Amygdala (tissue), 56 donors: ENCODE measurements at places on chromosomes 5 and 9.

DNA sequence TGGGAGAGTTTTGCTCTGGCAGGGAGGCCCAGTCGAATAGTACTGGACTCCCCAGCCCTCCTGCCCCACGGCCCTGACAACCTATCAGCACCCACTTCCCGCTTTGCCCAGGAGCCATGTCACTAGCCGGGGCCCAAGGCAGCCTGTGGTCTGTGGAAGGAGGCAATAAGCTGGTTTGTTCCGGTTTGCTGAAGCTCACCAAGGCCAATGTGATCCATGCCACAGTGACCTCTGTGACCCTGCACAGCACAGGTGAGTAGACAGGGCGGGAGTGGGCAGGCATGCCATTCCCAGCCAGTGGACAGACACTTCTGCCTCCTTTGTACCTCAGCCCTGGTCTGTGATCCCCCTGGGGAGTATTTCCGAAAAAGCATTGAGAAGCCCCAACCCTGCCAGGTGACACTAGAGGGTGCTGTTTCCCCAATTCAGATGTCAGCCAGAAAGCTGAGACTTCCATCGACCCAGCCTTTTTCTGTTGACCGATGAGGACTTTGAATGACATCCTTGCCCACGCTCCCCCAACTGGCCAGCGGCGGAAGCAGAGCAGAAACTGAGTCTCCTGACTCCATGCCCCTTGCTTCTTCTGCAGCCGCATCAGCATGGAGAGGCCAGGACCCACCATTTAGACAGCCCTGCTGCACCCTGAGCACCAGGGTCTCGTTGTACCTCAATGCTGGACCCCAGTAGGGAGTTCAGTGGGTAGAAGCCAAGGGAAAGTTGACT, 9.6 kb downstream of the PCYOX1L start:
- DNase-seq: no peak

DNA sequence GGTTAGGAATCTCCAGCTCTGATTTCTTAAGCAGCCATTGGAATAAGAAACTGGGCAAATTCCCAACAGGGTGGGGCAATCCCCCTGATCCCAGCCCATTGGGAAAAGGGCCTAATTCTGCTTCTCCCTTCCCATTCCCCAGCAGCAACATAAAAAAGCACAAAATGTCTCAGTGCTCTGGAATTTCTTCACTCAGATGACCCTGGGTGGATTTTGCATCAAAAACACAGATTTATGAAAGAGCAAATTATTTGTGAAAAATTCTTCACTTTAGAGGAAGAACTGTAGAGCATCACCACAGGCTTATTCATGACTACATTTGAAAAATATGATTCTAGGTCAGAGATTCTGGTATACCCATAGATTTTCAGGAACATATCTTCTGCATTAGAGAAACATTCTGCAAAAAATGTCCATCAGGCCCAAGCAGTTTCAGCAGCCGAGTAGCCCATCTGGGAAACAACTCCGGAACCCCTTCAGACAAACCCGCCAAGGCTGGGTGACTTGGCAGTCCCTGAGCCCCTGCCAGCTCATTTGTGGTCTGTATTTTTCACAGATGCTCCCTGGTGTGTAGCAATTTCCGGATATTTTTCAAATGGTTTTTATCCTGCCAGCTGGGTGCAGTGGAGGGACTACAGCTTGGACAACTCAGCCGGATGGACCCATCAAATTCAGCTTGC, 102.1 kb upstream of the RANBP3L start:
- DNase-seq: no peak

GRCh38 chr5:7976411-7977190, 107.7 kb downstream of the MTRR start:
- DNase-seq: no peak

- no peak for DNase-seq
Observed at GRCh38 chr9:76699971-76700370, 64.3 kb upstream of the PCA3 start.
